HFFc6 (cell line): ENCODE measurements at places on chromosomes 11 and 22. TPM values are rescaled to one million over a fixed set of nuclear protein-coding genes. Genes with fewer than 3 reads are reported as not detected.

DNA sequence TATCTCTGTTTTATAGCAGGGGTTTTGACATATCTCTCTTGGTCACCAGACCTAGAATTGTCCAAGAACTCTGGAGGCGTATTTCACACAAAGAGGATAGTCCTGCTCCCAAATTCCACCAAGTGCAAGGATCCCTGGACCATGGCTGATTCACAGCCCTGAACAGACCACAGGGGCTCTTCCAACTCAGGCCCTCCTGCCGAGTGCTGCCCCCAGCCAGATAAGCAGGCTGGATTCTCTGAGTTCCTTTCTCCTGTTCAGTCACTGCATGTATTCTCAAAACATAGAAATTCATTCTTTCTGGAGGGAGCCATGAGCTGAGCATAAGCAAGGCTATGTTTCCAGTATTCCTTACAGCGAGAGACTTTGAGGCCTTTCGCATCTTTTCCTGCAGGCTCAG, 13.4 kb upstream of the PLEKHB1 start:
- peaks cover 11% of the 10 kb centered on the region for H3K27me3 ChIP-seq
- no peaks in the 10 kb centered on the region for H3K4me1 ChIP-seq
- H3K36me3 ChIP-seq = no peaks in the 10 kb centered on the region
- H3K27ac ChIP-seq = no peak overlapping the region

The MAPK8IP2 gene
- 0.15 to 0.25 TPM (median 0.21 TPM) in 3 replicates for total RNA-seq

DNA sequence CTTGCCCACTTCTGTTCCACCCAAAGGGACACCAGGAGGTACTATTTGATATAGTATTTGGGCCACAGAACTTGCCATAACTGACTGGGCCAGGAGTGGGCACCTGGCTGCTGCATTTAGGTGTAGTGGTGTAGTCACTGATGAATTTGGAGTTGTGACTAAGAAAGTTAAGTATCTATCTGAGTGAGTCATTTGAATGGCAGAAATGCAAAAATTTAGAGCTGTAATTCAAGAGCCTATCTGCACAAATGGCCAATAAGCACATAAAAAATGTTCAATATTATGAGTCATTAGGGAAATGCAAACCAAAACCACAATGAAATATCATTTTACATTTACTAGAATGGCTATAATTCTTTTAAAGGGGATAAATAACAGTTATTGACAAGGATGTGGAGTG, 14.7 kb downstream of the GLYATL2 start:
- peak; percentile 46 for DNase-seq
- no peaks in the 10 kb centered on the region for H3K36me3 ChIP-seq
- peaks cover 16% of the 10 kb centered on the region for H3K4me1 ChIP-seq
- H3K27me3 ChIP-seq = peaks cover 2% of the 10 kb centered on the region
- H3K27ac ChIP-seq = no peak overlapping the region

- peaks cover 13% of the 10 kb centered on the region for H3K4me1 ChIP-seq
- no peak overlapping the region for H3K27ac ChIP-seq
- H3K27me3 ChIP-seq = peaks cover 58% of the 10 kb centered on the region
- no peaks in the 10 kb centered on the region; the same call in 1 of the 2 replicates for H3K36me3 ChIP-seq
- no peak overlapping the region for H3K4me3 ChIP-seq
Observed at GRCh38 chr11:19430754-19431398, 190.1 kb upstream of the E2F8 start.

DNA sequence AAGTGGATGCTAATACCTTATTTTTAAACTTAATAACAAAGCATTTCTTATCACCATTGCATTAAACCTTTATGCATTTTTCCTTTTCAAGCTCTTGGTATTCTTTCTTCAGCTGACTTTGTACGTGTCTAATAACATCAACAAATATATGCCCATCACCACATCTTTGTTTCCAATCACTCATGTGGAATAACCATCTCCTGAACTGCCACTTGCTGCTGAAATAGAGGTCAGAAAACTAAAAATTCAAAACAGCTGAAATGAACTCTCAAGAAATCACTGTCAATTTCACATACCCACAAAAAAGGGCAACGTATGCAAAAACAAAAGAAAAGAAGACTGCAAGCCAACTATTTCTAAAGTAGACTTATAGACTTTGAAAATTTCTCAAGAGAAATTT, 7.4 kb downstream of the MSANTD4 start:
- no peak for DNase-seq
- no peaks in the 10 kb centered on the region; the same call in none of the 2 replicates for H3K27me3 ChIP-seq
- peaks cover 21% of the 10 kb centered on the region for H3K36me3 ChIP-seq
- H3K27ac ChIP-seq = no peak overlapping the region
- H3K4me3 ChIP-seq = no peak overlapping the region

DNA sequence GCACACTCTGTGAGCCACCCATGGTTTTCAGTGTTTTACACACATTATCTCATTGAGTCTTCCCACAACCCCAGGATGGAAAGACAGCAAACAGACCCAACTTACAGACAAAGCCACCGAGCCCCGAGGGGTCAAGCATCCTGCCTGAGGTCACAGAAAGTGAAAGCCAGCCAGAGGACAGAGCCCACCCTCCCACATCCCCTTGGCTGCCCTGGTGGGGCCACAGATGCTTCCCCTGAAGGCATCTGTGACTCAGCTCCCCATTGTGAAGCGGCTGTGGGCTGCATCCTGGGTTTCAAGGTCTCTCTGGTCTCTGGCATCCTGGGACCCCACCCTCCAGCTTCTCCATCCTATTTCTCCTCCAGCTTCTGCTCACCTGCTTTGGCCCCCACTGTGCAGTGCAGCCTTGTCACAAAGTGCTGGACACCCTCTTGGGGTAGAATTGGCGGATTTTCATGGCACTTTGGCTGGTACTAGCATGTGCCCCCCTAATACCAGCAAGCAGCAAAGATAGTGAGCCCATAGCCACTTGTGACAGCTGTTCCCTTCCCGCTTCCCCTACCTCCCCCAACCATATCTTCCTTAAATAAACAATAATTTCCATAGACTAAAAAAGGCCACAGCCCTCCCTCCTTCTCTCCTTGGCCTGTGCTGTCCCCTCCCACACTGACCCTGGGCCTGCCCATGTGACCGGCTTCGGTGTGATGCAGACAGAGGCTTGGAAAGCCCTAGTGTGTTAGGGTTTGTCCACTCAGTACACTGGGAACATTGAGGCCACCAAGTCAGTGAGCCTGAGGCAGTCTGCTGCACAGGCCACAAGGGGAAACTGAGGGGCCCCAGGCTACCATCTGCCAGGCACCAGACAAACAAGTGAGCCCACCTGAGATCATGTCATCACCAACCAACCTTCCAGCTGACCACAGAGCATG, 53.9 kb upstream of the SHISAL1 start:
- no peak overlapping the region for H3K27ac ChIP-seq
- H3K4me1 ChIP-seq = peaks cover 13% of the 10 kb centered on the region
- no peaks in the 10 kb centered on the region for H3K36me3 ChIP-seq
- DNase-seq = no peak
- H3K4me3 ChIP-seq = no peak overlapping the region

DNA sequence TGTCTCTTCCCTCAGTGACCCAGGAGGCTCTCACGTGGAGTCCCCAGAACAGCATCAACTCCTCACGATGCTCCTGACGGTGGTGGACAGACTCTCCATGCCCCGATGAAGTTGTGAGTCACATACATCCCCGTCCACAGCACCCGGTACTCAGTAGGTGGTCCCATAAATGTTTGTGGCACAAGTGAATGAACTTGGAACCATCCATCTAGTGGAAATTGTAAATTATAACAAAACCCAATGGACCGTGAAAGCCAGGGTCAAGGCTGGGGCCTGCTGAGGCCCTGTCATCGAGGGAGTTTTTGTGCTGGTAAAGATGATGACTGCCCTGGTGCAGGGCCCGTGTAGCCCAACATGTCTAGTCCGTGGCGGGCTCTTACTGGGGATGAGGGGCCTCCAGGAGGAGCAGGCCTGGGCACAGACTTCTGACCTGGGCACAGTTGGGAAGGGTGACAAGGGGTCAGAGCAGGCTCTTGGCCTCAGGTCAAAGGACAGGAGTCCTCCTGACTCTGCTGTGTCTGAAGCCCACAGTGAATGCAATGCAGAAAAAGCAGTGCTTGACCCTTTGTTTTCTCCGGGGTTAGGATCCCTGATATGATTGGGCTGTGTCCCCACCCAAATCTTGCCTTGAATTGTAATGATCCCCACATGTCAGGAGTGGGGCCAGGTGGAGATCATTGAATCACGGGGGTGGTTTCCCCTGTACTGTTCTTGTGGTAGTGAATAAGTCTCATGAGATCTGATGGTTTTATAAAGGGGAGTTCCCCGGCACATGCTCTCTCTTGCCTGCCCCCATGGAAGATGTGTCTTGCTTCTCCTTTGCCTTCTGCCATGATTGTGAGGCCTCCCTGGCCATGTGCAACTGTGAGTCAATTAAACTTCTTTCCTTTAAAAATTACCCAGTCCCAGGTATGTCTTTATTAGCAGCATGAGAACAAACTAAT, 20.0 kb upstream of the SMIM38 start:
- H3K36me3 ChIP-seq = peaks cover 24% of the 10 kb centered on the region
- DNase-seq = no peak
- H3K4me3 ChIP-seq = no peak overlapping the region
- peaks cover 19% of the 10 kb centered on the region for H3K4me1 ChIP-seq
- no peak overlapping the region for H3K27ac ChIP-seq
- H3K27me3 ChIP-seq = peaks cover 5% of the 10 kb centered on the region

- no peaks in the 10 kb centered on the region for H3K36me3 ChIP-seq
- no peak overlapping the region for H3K4me3 ChIP-seq
- peaks cover 2% of the 10 kb centered on the region for H3K27me3 ChIP-seq
- peak; percentile 77 for DNase-seq
- H3K4me1 ChIP-seq = peaks cover 56% of the 10 kb centered on the region
Observed at GRCh38 chr11:93842461-93842860, 8.0 kb downstream of the VSTM5 start.

- H3K4me1 ChIP-seq = no peaks in the 10 kb centered on the region
- peaks cover 4% of the 10 kb centered on the region for H3K27me3 ChIP-seq
- peaks cover 15% of the 10 kb centered on the region for H3K36me3 ChIP-seq
- H3K4me3 ChIP-seq = no peak overlapping the region
- DNase-seq = no peak
Observed at GRCh38 chr22:31962387-31963125, 18.2 kb downstream of the YWHAH start.

GRCh38 chr11:134489728-134490127, 77.7 kb upstream of the B3GAT1 start:
- no peaks in the 10 kb centered on the region; the same call in 1 of the 2 replicates for H3K36me3 ChIP-seq
- DNase-seq = no peak
- no peak overlapping the region for H3K4me3 ChIP-seq
- no peak overlapping the region for H3K27ac ChIP-seq

The SLC17A6 gene
- not detected in 2 replicates for total RNA-seq

GRCh38 chr22:19632668-19633148, 81.6 kb upstream of the SEPTIN5 start:
- peaks cover 11% of the 10 kb centered on the region for H3K4me1 ChIP-seq
- peaks cover 38% of the 10 kb centered on the region for H3K27me3 ChIP-seq
- no peak for DNase-seq
- no peak overlapping the region for H3K27ac ChIP-seq
- H3K4me3 ChIP-seq = no peak overlapping the region

- H3K27ac ChIP-seq = no peak overlapping the region
- H3K4me3 ChIP-seq = no peak overlapping the region
- H3K36me3 ChIP-seq = no peaks in the 10 kb centered on the region
- no peaks in the 10 kb centered on the region for H3K27me3 ChIP-seq
- DNase-seq = no peak
Observed at GRCh38 chr11:16737818-16738192, 642 bp upstream of the C11orf58 start.

DNA sequence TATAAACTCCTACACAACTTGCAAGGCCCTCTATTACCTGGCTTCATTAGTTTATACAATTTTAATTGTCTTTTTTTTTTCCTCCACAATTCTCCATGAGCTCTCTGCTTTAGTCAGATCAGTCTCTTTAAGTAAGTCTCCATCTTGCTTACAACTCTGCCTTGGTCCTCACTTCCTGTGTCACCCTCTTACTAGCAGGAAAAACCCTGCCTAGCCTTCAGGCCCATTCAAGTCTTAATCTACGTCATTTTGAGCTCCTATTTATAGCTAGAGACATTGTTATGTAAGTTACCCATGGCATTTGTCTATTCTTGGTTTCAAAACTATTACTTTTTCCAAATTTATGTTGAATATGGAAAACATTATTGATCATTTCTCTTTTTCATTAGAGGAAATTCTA, 177.4 kb downstream of the SBF2 start:
- H3K27ac ChIP-seq = peak overlapping the region; percentile 26
- H3K27me3 ChIP-seq = peaks cover 3% of the 10 kb centered on the region
- peaks cover 11% of the 10 kb centered on the region for H3K36me3 ChIP-seq
- no peak for DNase-seq

The OR51L1 gene
- not detected in 3 replicates for total RNA-seq

GRCh38 chr11:122155765-122156527, 39.9 kb upstream of the BLID start:
- H3K27ac ChIP-seq = peak overlapping the region; percentile 87
- H3K4me3 ChIP-seq = peak overlapping the region; percentile 75
- H3K36me3 ChIP-seq = peaks cover 91% of the 10 kb centered on the region
- no peak for DNase-seq
- H3K27me3 ChIP-seq = peaks cover 2% of the 10 kb centered on the region; the same call in 1 of the 2 replicates

GRCh38 chr11:75802913-75803820, 11.8 kb upstream of the UVRAG start:
- no peaks in the 10 kb centered on the region for H3K36me3 ChIP-seq
- no peak overlapping the region for H3K27ac ChIP-seq
- peaks cover under 1% of the 10 kb centered on the region; the same call in 1 of the 2 replicates for H3K4me1 ChIP-seq
- H3K4me3 ChIP-seq = no peak overlapping the region

The CXCR5 gene
- total RNA-seq = 0.06 TPM in 1 of 2 replicates, not detected in the other

GRCh38 chr11:120744016-120744994, 232.8 kb downstream of the GRIK4 start:
- no peaks in the 10 kb centered on the region for H3K36me3 ChIP-seq
- H3K27ac ChIP-seq = no peak overlapping the region
- DNase-seq = no peak
- H3K4me1 ChIP-seq = no peaks in the 10 kb centered on the region
- no peak overlapping the region for H3K4me3 ChIP-seq

DNA sequence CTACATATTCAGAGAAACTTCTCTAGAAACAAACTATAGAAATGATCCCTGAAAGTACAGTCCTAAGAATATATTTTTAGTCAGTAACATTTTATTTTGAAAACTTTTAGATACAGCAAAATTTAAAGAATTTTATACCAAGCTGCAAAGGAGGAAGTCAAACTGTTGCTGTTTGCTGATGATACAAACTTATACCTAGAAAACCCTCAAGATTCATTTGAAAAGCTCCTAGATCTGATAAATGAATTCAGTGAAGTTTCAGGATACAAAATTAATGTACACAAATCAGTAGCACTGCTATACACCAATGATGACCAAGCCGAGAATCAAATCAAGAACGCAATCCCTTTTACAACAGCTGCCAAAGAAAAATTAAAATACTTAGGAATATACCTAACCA, 10.1 kb downstream of the ZBTB44 start:
- H3K36me3 ChIP-seq = peaks cover 21% of the 10 kb centered on the region
- no peak overlapping the region for H3K27ac ChIP-seq
- no peak for DNase-seq
- H3K27me3 ChIP-seq = no peaks in the 10 kb centered on the region; the same call in 1 of the 2 replicates
- peaks cover 13% of the 10 kb centered on the region for H3K4me1 ChIP-seq
